ENCODE measurements at places on chromosomes 12 and 14.

- DNase-seq: no peak
Observed at GRCh38 chr12:9506746-9507145, 101.0 kb downstream of the KLRB1 start.

DNA sequence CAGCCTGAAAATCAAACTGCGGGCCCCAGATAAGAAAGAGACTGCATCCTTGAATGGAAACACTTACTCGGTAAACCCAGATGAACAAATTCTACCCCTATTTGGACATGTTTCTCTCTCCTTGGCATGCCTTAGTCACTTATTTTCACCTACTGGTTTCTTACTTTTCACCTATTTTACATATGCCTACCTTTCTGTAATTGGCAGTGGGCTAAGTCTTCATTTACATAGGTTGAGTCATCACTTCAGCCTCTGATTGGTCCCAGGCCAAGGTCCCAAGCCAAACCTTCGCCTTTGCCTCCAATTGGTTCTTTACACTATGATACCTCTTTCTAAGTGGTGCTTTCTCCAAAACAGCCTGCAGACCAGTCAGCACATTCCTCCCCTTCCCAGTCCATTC is 111.3 kb downstream of the DYRK2 start:
- DNase-seq: no peak

GRCh38 chr14:26605602-26606001 is 7.8 kb upstream of the NOVA1 start:
- DNase-seq: no peak

DNA sequence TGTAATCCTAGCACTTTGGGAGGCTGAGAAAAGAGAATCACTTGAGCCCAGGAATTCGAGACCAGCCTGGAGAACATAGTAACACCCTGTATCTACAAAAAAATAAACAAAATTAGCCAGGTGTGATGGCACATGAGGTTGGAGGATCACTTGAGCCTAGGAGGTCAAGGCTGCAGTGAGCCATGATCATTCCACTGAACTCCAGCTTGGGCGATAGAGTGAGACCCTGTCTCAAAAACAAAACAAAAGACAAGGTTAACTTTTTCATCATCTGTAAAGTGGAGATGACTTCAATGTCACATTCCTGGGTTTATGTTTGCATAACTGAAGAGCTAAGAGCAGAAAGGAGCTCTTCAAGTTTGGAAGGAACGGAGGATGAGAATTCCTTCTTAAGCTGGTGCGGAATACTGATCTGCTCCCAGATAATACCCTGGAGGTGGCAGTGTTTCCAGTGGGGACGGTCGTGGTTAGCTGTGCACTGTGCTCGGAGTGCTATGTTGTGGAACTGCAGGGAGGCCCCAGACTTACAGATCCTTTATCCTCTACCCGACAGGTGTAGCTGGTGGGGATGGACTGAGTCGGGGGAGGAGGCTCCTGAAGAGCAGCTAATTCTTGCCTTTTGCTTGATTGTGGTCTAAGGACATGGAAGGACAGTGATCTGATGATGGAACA is 22.5 kb upstream of the BICD1 start:
- no peak for DNase-seq

DNA sequence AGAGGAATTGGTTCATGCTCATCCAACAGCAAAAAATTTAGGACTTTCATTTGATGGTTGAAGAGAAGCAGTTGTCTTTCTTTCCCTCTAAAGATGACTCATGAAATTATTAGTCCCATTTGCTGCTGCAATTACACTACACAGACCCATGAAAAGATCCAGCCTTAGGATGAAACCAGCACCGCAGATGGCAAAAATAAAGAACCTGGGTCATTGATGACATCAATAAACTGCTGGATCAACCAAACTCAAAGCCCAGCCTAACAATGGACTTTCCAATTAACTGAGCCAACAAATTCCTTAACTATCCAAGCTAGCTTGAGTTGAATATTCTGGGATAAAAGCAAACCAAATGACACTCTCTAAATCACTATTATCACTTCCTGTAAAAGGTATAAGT is 20.7 kb downstream of the DICER1 start:
- no peak for DNase-seq

GRCh38 chr12:24562771-24563431 is 386.0 kb downstream of the BCAT1 start:
- peak; percentile 26 for DNase-seq

DNA sequence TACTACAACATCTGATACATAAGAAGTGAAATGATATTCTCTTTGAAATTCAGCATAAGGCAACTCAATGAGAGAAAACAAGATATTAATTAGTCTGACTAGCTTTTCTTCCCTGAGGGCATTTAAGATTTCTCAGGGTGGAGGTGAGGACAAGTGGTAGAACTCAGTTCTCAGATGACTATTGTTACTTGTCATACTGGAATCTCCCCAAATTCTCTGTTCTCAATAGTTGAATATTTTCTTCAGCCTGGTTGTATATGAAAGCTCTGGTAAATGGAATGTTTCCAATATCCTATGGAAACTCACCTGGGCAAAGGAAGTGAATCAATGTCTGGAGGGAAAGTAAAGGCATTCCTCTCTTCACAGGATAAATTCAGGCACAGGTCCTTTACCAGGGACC is 18.2 kb upstream of the ITGA5 start:
- no peak for DNase-seq

DNA sequence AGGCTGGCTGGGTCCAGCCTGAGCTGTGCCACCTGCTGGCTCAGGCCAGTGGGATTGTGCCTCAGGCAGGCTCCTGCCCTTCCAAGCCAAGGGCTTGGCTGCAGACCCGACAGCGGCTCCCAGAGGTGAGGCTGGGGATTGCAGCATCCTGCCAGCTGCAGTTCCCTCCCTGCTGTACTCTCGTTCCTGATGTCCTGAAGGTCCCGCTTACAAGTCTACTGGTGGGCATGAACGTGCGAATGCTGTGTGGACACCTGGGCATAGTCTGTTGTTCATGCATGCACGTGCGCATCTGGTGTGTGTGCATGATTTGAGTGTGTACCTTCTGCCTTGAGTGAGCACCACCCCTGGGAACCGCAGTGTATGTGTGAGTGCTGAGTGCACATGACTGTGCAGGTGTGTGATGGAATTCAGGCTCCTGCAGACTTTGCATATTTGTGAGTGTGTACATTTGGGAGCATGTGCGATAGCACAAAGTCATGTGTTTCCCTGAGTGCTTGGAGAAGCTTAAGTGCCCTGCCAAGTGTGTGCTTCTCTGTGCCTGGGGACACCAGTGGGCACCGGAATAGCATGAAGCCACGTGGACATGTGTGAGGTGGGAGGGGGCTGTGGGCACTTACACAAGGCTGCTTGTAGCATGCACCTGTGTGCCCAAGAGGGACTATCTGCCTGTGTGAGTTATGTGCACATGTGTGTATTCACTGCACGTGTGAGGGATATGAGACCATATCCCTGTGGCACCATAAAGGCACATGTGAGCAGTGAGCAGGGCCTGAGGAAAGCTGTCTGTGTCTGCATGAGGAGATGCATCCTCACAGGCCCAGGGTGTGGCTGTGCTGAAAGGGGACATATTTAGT is 19.3 kb upstream of the KRT7 start:
- peak; percentile 76 for DNase-seq

- DNase-seq: no peak
Observed at GRCh38 chr12:83471341-83471740, 784.6 kb downstream of the TMTC2 start.

- DNase-seq: no peak
Observed at GRCh38 chr14:34678306-34678705, 36.1 kb downstream of the CFL2 start.

DNA sequence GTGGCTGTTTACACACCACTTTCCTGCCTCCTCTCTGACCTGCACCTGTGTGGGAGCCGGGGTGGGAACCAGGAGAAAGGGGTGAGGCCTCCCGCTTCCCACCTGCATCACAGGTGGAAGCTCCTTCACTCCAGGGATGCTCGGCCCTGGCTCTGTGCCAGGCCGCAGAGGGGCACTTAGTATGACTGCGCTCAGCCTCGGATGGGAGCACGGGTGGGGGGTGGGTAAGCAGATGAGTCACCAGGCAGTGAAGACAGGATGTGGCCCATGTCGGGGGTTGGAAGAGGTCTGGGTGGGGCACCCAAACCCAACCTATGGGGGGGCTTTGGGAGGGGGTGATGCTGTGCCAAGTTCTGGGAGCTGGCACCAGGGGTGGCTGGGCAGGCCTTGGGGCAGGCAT is 7.4 kb upstream of the CYP46A1 start:
- DNase-seq: no peak

DNA sequence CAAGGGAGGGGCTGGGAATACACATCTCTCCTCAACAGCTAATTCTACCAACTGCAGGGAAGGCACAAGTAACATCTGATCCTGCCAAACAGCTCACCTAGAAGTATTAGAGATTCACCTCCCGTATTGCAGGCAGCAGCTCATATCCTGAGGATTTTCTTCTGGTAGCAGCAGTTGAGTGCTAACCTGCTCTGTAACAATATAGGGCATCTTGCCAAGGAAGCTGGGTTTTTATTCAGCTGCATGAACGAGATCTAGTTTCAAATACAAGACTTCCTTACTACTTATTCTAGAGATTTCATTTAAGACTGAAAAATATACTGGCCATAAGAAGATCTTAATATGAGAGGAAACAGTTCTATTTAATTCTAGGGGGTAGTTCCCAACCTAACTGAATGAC is 261.4 kb upstream of the USP15 start:
- DNase-seq: no peak

DNA sequence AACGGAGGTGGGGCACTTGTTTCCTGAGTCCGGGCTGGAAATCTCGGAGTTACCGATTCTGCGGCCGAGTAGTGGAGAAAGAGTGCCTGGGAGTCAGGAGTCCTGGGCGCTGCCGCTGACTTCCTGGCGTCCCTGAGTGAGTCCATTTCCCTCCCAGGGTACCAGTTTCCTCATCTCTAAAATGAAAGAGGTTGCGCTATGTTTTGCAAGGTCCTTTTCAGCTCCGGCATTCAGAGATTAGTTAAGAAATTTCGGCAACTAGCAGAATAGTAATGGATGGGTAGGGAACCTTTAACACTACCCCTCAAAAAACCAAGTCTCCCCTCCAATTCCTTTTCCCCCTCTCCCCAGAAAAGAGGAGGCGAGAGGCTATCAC is 724 bp downstream of the BLOC1S1 start:
- no peak for DNase-seq

GRCh38 chr12:93857279-93857938 is 180.2 kb downstream of the CRADD start:
- DNase-seq: no peak

GRCh38 chr14:33631441-33631840 is 319.4 kb downstream of the EGLN3 start:
- DNase-seq: no peak

GRCh38 chr12:3761116-3761735 is 8.3 kb upstream of the CRACR2A start:
- DNase-seq: no peak

DNA sequence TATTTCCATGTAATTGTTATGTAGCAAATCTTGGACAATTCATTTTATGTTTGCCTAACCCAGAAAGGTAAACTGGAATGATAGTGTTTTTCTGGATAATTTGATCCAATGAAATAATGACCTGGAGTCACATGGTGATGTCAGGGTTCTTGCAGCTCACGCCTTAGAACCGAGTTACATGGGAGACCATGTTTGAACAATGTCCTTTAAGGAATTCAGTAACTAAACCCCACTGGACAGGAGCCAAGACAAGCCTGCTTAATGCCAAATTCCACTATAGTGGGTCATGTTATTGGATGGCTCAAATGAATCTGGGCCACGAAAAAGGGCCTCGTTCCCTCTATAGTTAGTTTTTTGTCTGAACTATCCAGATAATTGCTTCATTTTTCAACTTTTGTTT is 255.8 kb upstream of the HMGA2 start:
- DNase-seq: no peak

DNA sequence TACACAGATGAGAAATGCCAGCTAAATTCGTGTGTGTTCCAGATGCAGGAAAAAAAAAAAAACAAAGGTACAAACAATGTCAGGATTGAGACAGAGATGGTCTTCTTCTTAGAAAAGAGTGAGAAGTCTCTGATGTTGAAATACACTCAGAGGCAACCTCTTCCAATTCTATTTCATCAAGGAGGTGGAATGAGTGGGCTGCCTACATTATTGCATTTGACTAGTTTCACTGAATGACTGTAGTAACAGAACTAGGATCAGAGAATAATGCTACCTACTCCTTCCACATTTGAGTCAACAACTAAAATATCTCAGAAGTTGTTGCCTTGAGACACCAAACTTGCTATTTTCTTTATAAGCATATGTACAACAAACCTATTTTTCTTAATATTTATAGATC is 1332.2 kb upstream of the FLRT2 start:
- no peak for DNase-seq

GRCh38 chr12:128724468-128725046 is 99.2 kb downstream of the SLC15A4 start:
- DNase-seq: no peak

GRCh38 chr12:64767495-64767894 is 8.3 kb upstream of the GNS start:
- no peak for DNase-seq

DNA sequence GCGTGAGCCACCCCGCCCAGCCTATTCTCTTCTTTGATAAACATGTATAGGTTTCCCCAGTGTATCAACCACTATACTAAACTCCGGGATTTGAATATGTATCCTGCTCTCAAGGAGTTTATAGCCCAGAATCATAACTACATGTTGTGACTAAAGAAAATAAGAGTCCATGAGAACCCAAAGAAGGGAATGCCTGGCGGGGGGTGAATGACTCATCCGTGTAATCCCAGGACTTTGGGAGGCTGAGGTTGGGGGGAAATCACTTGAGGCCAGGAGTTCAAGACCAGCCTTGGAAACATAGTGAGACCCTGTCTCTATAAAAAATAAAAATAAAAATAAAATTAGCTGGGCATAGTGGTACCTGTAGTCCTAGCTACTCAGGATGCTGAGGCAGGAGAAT is 57.2 kb downstream of the SIX6 start:
- no peak for DNase-seq

GRCh38 chr12:106975993-106976658 is 10.8 kb downstream of the MTERF2 start:
- no peak for DNase-seq

GRCh38 chr12:109586385-109587296 is 13.0 kb downstream of the MVK start:
- DNase-seq: no peak

GRCh38 chr12:127194176-127194575 is 1072.8 kb upstream of the TMEM132C start:
- no peak for DNase-seq
